ENCODE measurements at places on chromosomes 3 and 15.

GRCh38 chr15:93201940-93202339, 112.9 kb upstream of the RGMA start:
- no peak for DNase-seq

DNA sequence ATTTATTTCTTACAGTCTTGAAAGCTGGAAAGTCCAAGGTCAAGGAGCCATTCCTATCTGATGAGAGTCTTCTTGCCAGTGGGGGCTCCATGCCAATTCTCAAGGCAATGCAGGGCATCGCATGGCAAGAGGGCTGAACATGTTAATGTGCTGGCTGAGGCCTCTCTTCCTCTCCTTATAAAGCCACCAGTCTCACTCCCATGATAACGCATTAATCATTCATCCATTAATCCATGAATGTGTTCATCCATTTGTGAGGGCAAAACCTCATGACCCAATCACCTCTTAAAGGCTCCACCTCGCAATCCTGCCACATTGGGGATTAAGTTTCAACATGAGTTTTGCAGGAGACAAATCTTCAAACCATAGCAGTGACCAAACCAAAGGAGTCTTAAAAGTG, 118.3 kb downstream of the PROS1 start:
- DNase-seq: no peak

- no peak for DNase-seq
These were observed 198.0 kb upstream of the PFN2 start for GRCh38 chr3:150168698-150169097.

GRCh38 chr3:182644013-182644412, 149.3 kb upstream of the ATP11B start:
- no peak for DNase-seq

- DNase-seq: no peak
These were observed 18.9 kb downstream of the SRGAP3 start for GRCh38 chr3:9230596-9230995.

DNA sequence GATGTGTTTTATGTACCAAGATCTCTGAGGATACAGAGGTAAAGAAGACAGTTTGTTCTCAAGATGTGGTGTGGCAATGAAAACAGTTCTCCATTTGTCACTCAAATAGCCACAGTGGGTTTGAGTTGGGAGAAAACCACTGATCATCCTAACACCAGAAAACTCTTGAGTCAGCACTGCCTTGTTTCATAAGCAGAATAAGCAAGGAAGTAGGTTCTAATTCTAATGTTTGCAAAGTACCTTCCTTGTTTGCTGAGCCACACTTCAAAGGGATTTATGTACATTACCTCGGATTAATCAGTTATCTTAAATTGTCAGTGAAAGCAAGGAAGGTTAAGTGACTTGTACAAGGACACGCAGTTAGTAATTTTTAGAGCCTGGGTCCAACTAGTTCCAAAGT, 107.8 kb upstream of the BOC start:
- no peak for DNase-seq

DNA sequence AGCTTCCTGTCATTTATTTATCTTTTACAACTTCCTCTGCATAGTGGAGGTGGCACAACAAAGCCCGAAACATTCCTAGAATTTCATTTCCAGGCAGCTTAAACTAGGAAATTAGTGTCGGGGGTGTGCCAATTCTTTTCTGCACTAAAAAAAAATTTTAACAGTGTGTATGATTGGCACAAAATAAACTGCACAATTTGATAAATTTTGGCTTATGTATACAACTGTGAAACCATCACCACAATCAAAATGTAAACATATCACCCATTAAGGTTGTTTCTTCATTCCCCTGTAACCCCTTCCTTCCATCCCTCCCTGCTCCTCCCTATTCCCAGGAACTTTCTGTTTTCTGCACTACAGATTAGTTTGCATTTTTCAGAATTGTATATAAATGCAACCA, 54.7 kb downstream of the RPL39L start:
- no peak for DNase-seq

DNA sequence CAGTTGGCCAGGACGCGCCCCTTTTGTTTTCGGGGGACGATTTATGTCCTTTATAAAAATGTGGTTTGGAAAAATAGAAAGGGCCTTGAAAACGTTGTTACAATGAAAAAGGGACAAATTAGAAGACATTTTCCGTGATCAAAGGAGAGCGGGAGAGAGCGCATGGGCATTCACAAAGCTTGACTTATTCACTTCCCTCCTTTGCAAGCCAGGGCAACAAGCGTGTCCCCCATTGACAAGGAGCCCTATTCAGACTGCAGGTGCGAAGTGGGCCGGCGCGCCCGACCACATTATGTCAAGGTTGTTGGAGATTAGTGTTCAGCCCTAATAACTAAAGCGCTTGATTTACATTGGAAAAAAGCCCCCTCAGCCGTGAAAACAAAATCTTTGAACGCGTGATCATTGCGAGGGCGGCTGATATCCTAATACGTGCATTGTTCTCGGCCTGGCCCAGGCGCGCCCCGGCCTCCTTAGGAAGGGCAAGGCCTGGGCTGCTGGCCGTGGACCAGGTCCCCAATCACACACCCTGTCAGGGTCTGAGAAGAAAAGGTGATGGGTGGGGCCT, 25.9 kb downstream of the ZIC4 start:
- no peak for DNase-seq

All from activated CD4-positive, alpha-beta T cell treated with anti-CD3 and anti-CD28 coated beads, Interleukin-2, Interleukin-6, amounts not matched to agents 100 ng/mL and 50 ng/mL, durations not matched to agents 16 hours and 8 hours (primary cell).